ENCODE measurements at places on chromosomes 5 and 9.

- DNase-seq: no peak
These were observed 1.5 kb downstream of the PKN3 start for GRCh38 chr9:128703616-128704355.

DNA sequence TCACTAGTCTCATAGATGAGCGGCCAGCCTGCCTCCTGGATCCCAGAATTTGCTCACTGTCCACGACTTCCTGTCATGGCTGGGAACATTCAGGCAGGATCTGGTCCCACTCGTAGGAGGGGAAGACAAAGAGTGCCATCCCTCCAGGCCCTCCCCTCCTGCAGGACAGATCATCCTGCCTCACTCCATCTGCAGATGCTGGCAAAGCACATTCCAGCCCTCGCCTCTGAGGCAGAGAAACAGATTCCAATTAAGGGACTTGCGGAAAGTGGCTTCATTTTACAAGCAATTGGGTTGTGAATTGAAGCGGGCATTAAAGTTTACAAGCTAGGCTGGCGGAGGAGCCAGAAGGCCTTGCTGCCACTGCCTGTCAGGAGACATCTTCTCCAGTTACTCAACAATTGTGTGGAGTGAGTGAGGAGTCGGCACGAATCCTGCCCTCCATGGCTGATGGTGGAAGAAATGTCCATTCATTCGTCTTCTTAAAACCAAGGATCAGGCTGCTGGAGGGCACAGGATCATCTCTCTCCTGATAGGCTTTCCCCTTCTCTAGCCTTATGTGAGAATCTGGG, 41.8 kb upstream of the KCNMB1 start:
- DNase-seq: no peak

- DNase-seq: no peak
These were observed 378.1 kb upstream of the TLE4 start for GRCh38 chr9:79193501-79194223.

DNA sequence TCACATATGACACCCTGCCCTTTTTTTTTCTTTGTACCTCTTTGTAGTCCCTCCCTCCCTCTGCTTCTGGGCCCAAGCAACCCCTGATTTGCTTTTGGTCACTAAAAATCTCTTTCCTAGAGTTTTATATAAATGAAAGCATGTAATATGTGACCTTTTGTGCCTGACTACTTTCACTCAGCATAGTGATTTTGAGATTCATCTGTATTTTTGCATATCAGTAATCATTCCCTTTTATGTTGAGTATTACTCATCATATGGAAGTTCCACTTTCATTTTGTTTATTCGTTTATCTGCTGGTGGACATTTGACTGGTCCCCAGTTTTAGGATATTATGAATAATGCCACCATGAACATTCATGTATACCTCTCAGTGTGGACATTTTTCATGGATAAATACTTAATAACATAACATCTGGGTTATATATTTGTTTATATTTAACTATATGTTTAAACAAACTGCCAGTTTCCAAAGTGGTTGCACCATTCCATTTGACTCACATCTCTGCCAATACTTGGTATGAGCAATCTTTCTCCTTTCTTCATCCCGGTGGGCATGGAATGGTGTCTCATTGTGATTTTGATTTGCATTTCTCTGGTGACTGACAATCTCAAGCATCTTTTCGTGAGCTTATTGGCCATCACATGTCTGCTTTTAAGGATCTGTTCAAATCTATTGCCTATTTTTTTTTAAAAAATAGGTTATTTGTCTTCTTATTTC, 115.7 kb upstream of the S1PR3 start:
- no peak for DNase-seq

DNA sequence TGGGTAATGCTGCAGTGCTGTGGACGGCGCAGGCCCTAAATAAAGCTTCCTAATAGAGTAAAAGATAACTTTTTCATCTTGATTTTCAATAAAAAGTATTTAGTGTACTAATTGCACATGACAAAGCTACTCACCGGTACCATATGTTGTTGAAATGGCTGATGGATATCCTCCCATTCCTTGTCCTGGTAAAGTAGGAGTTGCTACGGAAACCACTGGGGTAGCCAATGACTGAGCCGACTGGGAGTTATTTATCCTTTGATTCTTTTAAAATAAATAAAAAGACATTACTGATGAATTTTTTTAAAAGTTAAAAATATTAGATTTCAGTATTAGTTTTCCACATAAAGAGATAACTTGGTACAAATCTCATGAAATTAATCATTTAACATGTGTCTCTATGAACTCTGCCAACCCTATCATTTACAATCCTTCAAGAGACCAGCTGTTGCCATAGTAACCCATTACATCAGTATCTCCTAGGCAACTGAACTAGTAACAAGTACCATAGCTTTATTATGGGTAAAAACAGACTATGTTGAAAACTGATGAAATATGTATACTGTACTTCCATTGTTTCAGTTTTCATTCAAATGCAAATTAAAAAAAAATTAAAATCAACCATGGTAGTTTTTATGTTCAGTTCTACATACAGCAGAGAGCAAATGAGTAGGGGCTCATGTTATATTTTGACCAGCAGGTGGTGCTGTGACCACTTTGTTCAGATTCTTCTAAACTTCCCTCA, 153.7 kb downstream of the MEF2C start:
- peak; percentile 3 for DNase-seq

DNA sequence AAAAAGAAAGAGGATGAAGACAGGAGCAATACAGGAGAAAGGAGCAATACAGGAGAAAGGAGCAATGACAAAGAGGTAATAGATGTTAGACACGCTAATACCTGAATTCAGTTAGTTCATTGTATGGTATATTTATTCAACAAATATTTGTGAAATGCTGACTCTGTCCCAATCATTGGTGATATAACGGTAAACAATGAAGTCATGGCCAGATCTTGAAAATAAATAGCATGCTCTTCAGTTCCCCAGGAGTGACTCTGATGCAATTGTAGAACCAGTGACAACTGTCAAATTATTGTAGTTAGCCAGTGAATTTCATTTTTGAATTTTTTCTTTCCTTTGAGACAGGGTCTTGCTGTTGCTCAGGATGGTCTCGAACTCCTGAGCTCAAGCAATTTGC, 48.0 kb upstream of the SPINK14 start:
- DNase-seq: no peak

- no peak for DNase-seq
These were observed 9.4 kb upstream of the NFIB start for GRCh38 chr9:14323083-14323971.

- no peak for DNase-seq
These were observed 42.0 kb downstream of the IQGAP2 start for GRCh38 chr5:76445063-76445462.

- DNase-seq: no peak
These were observed 39.4 kb downstream of the MRPS27 start for GRCh38 chr5:72280581-72281069.

DNA sequence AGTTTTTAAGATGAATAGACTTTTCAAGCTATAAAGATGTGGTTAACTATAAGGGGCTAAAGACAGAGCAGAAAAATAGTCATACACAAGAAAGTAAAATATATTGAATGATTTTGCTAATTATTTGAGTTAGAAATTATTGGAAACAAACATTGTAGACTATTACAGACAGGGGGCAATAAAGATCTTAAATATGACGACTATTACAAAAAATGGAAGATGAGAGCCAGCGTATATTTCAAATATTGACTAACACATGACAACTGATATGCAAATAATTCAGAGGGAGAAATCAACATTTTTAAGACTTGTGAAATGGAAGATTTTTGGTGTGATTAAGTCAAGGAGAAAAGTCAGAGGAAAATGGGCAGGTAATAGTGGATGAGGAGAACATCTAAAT, 520.2 kb upstream of the NUDT12 start:
- DNase-seq: no peak
